ENCODE measurements at places on chromosomes 13 and 19.

DNA sequence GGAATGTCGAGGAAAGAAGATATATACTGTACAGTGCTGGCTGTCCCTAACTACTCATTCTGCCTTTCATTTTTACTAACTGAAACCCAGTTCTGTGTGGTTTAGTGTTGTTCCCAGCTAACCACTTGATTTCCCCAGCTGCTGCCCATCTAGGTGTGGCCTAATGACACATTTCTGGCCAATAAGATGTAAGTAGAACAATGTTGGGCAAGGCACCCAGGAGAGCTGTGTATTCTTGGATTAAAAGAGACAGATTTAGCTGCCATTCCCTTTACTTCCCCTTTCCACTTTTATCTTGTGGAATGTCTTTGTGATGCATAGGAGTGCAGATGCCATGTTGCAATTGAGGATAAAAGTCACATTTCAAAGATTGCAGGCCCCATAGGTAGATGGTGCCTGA, 28.3 kb upstream of the PCDH9 start:
- DNase-seq: no peak

GRCh38 chr19:10256970-10257615, 5.1 kb downstream of the MRPL4 start:
- DNase-seq: no peak

DNA sequence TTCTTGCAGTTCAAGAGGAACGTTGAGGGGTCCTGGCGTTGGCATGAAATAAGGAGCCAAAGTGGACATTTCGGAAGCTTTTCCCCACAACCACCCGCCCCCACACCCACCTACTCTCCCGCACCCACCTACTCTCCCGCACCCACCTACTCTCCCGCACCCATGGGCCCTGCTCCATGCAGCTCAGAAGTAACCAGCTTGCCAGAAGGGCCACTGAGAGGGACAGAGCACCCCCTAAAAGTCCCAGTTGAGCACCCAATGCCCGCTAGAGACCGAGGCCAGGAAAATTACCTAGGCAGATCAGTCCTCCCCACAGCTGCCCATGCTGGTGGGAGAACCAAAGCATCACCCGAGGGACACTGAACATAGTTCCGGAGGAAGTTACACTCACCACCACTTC, 11.8 kb downstream of the VSTM2B start:
- DNase-seq: no peak

DNA sequence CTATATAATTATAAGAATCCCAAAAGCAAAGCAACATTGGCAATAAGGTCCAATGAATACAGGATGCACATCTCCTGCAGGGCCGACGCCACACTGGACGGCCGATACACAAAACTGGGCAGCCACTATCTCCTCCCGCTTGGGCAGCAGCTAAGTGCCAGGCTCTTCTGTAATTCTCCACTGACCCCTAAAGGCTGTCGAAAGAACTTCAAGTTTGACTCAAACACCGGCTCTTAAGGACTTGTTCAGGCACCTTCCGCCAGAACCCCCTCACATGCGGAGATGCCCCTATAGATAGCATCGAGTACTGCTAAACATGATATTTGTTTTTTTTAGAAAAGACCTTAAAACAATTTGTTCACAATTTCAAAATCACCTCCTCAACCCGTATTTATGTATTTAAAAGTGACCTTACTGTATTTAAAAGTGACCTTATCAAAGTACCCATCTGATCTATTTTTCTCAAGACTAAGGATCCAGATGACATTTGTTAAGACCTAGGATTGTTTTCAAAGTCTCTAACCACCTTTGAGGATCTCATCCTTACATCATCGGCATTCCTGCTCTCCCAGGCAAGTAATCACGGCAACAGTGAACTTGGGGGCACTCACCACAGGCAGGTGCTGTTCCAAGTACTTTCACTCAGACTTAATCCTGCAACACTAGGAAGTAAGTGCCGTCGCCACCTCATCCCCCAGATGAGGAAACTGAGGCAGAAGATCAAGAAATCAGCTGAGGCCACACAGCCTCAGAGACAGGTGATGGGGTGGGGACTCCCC, 77.8 kb downstream of the TUBGCP3 start:
- no peak for DNase-seq

GRCh38 chr19:13079542-13079986, 23.1 kb downstream of the LYL1 start:
- DNase-seq: no peak

DNA sequence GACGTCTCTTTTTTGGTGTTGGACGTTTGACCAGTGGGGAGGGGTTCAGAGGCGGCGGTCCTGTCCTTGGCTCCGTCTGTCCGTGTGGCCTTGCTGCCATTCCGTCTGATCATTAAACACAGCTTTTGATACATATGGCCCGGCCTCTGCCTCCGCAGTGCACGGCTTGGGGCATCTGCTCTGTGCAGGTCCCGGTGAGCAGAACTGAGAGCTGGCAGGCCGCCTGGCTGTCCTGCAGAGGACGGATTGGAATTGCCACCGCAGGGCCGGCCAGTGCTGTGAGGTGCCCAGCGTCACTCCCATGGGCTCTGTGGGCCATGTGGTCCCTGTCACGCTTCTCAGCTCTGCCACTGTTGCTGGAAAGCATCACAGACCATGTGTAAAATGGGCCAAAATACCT, 5.4 kb upstream of the TMPRSS9 start:
- no peak for DNase-seq

- no peak for DNase-seq
Measured at GRCh38 chr13:110490009-110490770, 71.3 kb downstream of the RAB20 start.

GRCh38 chr13:93222976-93223375, 3.6 kb upstream of the GPC6 start:
- DNase-seq: no peak

- DNase-seq: no peak
Measured at GRCh38 chr13:101140936-101141335, 275.4 kb downstream of the NALCN start.

GRCh38 chr19:955803-956765, 28.1 kb upstream of the WDR18 start:
- no peak for DNase-seq

- peak; percentile 92 for DNase-seq
Measured at GRCh38 chr19:510606-511100, 3.4 kb downstream of the TPGS1 start.

- DNase-seq: no peak
Measured at GRCh38 chr19:51820831-51821446, 26.0 kb downstream of the FPR3 start.

GRCh38 chr19:32594021-32594420, 13.0 kb downstream of the PDCD5 start:
- no peak for DNase-seq

Measured in T-helper 2 cell treated with Interferon-gamma antibody and Interleukin-4, amounts not matched to agents 5 μg/mL and 100 μg/mL, for 36 hours (primary cell).